ENCODE measurements at places on chromosomes 11 and 22.

DNA sequence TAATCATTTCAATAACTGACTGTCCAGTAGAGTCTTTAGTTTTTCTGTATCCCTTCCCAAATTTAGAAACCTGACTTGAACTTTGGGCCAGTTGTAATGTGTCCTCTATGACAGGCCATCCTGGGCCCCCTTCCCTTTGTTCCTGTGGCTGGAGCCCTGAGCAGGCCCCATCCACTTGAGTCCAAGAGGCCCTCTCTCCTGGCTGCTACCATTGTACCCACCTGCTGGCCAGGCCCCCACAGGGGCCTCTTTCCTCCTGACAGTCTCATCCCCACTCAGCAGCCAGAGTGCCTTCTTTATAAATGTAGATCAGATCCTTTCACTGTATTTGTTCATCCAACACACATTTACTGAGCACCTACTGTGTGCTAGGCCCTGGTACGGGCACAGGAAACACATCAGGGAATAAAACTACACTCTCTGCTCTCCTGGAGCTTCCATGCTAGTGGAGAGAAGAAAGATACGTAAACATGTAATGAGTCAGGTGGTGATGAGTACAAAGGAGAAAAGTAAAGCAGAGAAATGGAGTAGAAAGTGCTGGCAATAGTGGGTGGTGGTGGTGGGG lies 2.7 kb upstream of the LRP5 start:
- no peak for DNase-seq

DNA sequence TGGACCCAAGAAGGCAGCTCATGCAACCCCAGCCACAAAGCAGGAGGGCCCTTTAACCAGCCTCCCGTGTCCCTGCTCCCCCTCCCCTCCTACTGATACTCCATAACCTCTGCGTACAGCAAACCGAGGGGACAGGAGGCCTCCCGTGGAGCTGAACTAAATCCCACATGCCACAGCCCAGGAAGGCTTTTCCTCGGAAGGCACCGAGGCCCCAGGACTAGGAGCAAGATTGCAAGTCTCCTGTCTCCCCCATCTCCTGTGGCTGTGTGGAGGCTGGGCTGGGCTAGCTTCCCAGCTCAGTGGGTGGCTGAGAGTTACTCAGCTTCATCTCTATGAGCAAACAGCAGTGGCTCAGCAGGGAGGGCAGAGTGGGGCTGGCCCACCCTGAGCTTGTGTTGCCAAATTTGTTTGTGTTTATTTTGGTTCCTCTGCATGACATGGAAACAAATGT lies 62.7 kb upstream of the NECTIN1 start:
- DNase-seq, result no peak

DNA sequence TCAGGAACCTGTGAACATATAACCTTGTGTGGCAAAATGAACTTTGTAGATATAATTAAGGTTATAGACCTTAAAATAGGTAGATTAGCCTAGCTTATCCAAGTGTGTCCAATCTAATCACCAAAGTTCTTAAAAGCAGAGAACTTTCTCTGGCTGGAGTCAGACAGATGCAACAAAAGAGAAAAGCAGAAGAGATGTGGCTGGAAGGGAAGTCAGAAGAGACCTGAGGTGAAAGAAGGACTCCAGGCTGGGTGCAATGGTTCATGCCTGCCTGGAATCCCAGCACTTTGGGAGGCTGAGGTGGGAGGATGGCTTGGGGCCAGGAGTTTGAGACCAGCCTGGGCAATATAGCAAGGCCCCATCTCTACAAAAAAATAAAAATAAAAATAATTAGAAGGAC lies 39.4 kb upstream of the SWAP70 start:
- no peak for DNase-seq

DNA sequence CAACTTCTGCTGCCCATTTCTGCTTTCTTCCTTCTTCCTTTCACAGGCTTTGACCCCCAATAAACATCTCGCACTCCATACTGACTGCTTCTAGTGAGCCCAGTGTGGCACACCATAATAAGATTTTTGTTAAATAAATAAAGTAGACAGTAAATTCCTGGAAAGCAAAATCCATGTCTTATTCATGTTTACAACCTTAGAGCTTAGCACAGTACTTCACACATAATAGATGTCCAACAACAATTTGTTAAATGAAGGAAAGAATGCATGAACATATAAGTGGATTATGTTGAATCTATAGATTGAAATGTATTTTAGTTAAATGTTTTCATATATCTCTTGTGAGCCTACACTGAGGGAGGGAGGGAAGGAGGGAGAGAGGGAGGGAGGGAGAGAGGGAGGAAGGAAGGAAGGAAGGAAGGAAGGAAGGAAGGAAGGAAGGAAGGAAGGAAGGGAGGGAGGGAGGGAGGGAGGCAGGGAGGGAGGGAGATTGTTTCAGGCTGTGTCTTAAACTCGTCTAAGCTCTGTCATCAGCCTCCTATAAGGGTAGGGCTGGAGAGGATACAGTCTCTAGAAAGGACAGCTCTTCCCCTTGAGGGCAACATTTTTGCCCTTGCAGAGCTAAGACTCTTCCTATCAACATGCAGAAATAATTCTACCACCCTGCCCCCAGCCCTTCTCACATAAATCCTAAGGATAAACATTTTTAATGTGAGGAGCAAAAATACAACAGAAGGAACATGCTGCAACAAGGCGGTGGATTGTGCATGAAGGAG lies 168.1 kb downstream of the BARX2 start:
- DNase-seq, result no peak

DNA sequence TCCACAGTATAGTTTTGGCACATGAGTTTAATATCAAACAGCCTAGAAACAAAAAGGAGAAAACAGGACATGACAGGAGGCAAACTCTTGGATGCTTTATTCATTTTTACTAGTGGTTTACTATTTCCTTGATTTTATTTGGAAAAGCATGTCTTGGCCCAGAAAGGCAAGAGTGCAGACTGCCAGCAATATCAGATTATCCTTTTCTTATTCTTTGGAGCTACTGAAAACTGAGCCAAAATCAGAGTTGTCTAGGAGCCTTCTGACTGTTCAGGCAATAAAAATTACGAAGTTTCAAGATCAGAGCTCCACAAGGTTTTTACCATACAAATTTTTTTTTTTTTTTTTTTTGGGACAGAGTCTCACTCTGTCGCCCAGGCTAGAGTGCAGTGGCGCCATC lies 16.0 kb downstream of the CELF1 start:
- no peak for DNase-seq

DNA sequence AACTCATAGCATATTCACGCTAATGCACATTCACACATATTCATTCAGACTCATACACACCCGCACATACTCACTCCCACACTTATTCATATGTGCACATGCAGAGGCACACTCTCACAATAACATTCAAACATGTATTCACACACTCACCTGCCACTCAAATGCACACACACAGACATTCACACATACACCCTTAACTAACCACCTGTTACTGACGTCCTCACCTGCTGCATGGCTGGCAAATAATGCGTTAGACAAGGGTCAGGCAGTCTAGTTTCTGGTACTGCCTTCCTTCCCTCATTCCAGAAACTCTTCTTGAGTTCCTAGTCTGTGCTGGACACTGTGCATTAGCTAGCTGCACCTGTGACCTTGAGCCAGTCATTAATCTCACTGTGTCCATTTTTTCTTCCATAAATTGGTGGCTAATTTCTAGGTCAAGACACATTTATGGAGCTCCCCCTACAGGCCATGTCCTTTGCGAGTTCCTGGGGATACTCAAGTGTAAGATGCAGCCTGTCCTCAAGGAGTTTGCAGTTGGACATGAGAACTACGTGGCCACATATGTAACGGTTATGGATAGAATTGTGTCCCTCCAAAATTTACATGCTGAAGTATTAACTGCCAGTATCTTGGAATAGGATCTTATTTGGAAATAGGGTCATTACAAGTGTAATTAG lies 34.5 kb upstream of the SEZ6L start:
- DNase-seq, result no peak

DNA sequence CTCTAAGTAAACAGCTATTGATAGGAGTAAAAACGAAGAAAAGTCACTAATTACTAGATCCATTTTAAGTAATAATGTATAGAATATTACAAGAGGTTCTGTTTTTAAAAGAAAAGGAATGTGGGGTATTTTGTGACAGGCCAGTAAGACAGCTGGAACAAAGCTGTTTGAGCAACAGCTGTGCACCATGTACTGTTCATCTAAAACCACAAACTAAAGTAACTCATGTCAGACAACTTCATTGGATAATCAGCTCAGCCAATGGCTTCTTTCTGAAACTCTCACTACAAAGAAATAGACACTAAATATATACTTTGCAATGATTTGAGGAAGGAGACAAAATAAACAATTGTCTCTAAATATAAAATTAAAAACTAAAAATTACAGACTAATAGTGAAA lies 16.1 kb downstream of the RRAS2 start:
- no peak for DNase-seq

- DNase-seq, result no peak
These were observed 3.0 kb downstream of the CTNND1 start for GRCh38 chr11:57764566-57764965.

DNA sequence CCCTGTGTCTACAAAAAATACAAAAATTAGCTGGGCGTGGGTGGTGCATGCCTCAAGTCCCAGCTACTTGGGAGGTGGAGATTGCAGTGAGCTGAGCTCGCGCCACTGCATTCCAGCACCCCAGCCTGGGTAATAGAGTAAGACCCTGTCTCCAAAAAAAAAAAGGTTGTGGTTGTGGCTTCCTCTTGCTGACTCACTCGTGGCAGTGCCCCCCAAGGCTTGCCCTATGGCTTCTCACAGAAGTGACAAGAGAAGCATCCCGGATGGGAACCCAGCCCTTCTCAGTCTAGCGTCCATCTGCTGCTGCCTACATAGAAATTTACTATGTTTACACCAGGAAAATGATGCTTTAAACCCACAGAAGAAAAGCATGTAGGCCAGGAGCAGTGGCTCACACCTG lies 68.5 kb upstream of the PITPNB start:
- DNase-seq, result no peak

GRCh38 chr11:45178890-45179671 lies 32.6 kb downstream of the PRDM11 start:
- no peak for DNase-seq

DNA sequence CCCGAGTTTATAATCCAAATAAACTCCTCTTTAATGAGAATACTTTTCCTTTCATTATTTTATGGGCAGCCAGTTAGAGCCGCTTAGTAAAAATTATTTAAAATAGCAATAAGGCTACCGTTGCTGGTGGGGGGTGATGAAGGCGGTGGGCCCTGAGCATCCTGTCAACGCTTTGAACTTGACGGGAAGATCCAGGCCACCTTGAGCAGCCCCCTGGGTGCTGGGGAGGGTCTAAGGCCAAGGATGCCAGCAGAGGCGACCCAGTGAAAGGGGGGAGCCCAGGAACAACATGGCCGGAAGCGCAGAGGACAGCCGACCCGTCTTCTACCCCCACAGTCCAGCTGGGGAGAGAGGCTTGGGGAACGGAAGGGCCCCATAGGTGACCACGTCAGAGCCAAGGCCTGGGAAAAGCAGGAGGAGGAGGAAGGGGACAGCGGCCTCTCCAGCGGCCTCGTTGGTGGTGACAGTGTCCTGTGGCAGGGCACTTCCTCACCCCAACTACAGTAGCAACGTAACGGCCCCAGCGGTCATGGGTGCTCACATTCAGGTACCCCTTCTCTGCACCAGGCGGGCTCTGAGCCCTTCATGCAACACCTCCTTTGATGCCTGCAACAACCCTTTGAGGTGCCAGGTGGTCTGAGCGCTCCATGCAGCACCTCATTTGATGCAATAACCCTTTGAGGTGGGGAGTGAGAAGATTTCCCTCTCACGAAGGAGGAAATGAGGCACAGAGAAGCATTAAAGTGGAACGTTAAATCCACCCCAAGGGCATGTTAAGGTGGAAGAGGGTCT lies 695.3 kb downstream of the TBC1D22A start:
- DNase-seq, result no peak

DNA sequence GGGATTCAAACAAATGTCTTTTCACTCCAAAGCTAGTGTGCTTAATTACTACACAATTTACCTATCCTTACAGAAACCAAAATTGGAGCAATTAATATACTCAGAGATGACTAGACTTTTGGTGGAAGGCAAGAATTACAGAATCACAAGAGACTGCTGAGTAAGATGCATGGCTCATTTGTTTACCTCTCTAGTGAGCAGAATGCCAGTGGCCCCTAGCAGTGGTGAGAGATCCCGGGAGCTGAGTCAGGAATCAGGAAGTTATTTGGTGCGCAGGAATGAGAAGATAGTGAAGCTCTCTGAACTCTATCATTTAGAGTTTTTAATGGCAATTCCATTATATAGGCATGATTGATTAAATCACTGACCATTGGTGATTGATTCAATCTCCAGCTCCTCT lies 188.9 kb upstream of the SESN3 start:
- DNase-seq, result no peak

DNA sequence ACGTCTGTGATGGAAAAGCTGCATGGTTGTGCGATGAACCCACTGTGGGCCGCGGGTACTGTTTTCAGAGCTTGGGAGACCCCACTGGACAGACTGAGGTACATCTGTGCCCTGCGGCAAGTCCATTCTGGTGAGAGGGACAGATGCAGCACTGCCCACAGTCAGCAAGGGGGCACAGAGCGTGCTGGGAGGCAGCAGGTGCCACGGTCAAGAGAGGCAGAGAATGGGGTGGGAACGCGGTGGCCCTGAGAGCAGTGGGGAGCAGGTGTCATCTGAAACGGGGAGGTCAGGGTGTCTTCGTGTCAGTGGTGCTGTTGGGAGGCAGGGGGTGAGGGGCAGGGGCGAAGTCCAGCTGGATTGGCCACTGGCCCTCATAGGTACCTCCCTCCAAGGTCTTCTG lies 32.0 kb downstream of the TBC1D22A start:
- no peak for DNase-seq

DNA sequence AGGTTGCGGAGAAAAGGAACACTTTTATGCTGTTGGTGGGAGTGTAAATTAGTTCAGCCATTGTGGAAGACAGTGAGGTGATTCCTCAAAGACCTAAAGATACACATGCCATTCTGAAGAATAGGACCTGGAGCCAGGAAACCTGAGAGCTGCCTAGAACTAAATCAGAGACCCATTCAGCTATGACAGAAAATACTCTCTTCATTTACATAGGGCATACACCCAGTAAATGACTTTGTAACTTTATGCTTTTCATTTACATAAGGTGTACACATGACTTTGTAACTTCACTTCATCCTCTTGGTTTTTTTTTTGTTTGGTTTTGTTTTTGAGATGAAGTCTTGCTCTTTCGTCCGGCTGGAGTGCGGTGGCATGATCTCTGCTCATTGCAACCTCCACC lies 25.1 kb upstream of the APLNR start:
- no peak for DNase-seq

- DNase-seq, result no peak
These were observed 186.1 kb downstream of the SOX6 start for GRCh38 chr11:16169956-16170847.

GRCh38 chr11:16434036-16434435 lies 77.7 kb upstream of the SOX6 start:
- no peak for DNase-seq

GRCh38 chr11:14973621-14974514 lies 1.7 kb upstream of the CALCA start:
- DNase-seq, result peak; percentile 20

DNA sequence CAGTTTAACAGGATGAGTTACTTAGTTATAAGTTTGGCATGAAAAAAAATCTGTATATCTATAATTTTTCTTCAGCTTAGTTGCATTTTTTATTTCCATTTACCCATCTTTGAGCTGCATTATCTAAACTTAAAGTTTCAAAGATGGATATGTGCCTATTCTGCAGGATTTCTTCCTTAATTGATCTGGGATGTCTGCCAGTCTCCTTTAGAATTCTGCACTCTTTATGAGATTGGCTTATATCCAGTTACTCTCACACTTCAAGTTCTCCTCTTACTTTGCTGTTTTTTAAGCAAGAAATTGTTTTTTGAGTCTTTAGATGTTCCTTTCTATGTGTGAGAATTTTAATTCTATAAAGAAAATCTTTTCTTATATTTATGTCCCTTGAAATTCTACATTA lies 5.1 kb upstream of the PDGFD start:
- DNase-seq, result no peak
